ENCODE measurements at places on chromosomes 7 and 10.
A peak's percentile ranks its signal among the peaks of the same experiment; 100 is the strongest.

- no peak for DNase-seq
Observed at GRCh38 chr7:81040496-81040895, 121.6 kb upstream of the SEMA3C start.

DNA sequence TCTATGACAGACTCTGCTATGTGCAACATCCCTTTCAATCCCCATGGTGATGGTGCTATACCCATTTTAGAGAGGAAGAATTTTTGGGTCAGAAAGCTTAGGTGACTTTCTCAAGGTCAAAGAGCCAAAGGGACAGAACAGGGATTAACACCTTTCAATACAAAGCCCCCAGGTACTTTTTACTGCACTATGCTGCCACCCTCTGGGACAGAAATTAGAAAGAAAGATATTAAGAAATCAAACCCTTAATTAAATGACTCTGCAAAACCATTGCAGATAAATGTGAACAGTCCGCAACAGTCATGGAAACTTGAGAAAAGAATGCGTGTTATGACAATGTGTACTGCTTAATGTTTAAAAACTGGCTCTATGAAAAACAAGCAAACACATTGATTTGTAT lies 673.7 kb downstream of the MAGI2 start:
- no peak for DNase-seq

DNA sequence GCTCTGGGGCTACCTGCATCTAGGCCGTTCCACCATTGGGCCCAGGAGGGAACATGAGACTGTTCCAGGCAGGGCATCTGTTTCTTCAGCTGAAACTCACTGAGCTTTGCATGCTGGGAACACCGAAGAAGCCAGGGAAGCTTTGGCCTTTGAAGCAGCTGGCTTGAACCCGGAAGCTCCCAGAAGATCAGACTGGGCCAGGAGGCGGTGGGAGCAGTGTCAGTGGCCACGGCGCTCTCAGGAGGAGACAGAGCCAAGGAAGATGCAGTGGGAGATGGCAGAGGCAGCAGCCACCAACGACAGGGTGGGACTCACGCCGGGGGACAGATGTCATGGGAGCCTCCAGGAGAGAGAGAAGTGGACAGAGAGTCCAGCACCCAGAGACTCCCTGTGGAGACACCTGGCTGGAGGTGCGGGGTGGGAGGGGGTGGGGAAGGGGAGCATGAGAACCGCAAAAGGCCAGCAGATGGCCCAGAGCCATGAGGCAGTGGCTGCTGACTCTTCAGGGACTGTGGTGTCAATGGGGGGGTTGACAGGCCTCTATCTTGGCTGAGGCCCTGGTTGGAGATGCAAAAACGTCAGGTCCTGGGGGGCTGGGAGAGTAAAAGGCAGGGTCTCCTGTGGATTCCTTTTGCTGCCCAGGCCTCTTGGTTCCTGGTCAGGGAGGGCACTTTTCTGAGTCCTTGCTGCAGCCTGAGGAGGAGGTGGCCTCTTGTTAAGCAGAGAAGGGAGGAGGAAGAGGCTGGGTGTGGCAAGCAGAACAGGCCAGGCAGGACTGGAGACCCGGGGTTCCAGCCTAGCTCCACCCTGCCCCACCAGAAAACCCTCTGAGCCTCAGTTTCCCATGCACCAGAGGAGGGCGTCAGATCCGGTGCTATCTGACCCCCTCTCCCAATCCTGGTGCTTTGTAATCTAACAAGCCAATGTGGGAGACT lies 6.3 kb upstream of the AQP1 start:
- DNase-seq = no peak

DNA sequence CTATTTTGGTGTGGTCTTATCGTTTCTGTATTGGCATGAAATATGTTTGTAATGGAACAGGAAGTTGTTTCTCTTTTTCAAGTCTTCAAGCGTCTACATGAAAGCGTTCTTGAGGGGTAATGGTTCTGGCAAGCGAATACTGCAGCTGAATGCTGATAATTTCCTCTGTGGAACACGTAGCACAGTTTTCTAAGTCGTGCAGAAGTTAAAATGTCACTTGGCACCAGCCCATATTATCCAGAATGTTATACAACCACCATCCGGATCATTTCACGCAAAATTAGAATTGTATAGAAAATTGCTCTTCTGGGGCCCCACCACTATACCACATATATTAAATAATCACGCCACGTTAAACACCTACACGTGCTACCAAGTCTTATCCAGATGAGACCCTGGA lies 354.3 kb downstream of the CALN1 start:
- no peak for DNase-seq

- DNase-seq = peak; percentile 92
Observed at GRCh38 chr7:128409596-128410450, at the start of gene IMPDH1. IMPDH1 (minus strand) TSS chr7:128409982; CDS start chr7:128409901, 81 bp downstream.

- DNase-seq = no peak
Observed at GRCh38 chr7:150631084-150631826, 930 bp downstream of the GIMAP6 start.

GRCh38 chr7:104410742-104411141 lies 82.3 kb downstream of the LHFPL3 start:
- no peak for DNase-seq

DNA sequence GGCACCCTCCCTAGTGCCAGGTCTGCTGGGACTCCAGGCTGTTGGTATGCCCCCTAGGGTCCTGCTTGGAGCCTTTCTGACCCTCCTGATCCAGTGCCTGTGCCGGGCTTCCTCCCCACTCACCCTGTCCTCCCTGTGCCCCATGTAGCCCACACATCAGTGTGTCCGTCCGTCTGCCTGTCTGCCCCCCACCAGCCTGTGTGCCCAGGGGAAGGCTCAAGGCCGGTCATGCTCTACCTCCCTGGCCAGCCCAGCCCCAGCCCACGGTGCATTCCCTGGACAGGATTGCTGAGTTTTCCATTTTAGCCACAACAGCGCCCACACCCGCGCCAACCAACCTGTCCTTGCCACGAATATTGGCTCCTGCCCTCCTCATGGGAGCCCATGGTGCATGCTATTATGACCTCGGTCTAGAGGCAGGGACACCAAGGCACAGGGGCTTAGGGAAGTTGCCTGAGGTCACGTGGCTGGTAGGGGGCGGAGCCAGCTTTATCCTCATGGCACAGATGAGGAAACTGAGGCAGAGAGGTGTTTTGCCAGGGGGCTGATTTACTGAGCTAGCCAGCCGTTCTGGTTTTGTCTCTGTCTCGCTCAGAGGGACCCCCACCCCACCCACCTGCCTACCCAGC lies 136.0 kb downstream of the FAM53B start:
- DNase-seq = no peak

DNA sequence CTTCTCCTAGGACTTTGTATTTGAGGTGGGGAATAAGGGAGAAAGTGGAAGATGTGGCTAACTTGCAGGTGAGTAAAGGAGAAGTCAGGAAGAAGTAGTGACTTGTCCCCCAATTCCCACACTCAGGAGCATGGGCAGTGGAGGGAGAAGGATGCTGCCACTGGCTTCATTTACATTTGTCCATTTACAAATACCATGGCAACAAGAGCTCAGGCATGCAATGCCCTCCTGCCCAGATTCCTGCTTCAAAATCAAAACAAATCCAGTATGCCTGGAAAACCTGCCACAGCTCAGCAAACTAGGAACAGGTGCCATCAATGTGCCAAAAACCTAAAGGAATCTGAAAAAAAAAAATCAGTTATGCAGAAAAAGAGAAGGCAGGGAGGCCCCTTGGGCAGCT lies 139.9 kb downstream of the KCNMA1 start:
- DNase-seq = no peak

- DNase-seq = no peak
Observed at GRCh38 chr7:155847821-155848435, 35.7 kb upstream of the SHH start.

GRCh38 chr10:119724593-119725516 lies 995 bp upstream of the INPP5F start:
- DNase-seq = no peak

DNA sequence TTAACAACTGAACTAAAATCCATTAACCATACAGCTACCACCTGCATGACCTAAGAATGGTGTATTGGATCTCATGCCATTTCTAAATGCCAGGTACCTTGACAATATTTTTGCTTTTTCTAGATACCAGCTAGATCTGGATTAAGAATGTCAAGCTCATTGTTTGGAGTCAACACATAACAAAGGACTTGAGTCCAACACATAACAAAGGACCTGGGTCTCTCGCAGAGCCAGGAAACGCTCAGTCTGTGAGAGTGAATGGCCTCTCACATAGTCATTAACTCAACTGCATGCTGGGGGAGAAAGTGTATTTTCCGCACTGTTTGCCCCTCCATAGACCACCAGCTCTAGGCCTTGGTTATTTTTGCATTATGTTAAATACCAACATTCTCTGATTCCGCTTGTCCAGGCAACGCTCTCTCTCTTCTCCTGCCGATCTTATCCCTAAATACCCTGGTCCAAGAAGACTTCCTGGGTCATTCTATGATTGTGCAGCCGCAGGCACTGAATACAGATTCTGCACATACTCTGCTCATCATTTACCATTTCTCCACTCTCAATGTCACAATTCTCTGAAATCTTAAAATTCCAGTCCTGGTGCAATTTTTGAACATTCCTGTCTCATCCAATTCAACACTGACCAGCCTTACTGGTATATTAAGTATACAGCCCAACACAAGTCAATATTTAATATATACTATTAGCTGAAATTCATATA lies 31.2 kb downstream of the ITIH5 start:
- DNase-seq = no peak

DNA sequence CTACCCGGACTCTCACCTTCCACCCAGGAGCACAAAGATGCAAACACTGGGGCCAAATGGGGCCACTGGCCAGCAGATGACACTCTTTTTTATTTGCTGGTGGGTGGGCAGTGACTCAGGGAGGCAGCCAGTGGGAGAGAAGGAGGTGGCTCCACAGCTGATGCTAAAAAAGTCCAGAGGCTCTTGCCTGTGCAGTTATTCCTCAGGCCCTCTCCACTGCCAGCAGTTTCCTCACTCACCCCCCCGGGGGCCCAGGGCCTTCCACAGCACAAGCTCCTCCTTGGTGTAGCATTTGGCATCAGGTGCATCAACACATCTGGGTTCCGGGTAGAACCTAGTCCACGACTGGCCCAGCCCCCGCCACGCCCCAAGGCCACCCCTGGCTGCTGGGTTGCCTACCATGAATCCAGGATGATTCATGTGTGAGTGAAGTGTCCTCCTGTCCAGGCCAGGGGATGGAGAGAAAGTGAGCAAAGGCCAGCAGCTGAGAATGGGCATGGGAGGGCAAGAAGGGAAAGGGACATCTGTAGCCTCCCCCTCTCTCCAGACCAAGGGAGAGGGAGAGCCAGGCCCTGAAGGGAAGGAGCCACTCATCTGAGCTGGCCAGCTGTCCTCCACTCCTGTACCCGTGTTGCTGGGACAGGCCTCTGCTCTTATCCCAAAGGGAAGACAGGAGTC lies 1.7 kb upstream of the KCNH2 start:
- no peak for DNase-seq

DNA sequence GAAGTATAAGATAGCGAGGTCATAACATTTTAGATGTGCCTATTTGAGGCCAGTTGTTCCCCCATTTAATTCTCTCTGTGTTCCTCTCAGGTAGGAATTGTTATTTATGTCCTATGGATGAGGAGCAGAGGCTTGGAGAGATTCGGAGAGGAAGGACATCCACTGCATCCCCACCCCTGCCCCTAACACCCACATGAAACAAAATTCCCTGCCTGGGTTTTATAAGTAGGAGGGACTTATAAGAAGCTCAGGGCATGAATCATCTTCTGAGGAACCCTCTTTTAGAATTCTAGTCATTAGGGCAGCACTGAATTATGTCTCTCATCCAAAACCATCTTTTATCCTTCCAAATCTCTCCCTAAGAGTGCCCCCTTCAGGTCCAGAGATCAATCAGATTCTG lies 5.0 kb downstream of the CHAT start:
- DNase-seq = no peak

GRCh38 chr7:13989949-13990305 lies 461 bp upstream of the ETV1 start:
- DNase-seq = no peak

GRCh38 chr10:68156373-68157185 lies 47.3 kb downstream of the MYPN start:
- no peak for DNase-seq

- no peak for DNase-seq
Observed at GRCh38 chr10:110522365-110522988, 24.8 kb downstream of the DUSP5 start.

DNA sequence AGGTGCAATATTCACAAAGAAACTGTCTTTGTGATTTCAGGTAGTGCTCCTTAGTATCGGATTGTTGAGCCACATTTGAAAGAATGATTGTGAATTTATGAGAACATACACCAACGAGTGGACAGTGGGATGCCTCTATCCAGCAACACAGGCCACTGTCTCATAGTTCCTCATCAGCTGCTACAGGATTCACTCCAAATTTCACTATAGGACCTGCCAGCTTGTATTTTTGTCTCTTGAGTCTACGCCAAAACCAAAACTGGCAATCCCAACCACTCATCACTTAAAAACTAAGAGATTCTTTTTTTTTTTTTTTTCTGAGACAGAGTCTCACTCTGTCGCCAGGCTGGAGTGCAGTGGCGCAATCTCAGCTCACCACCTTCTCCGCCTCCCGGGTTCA lies 964.5 kb downstream of the CNTNAP2 start:
- DNase-seq = no peak

DNA sequence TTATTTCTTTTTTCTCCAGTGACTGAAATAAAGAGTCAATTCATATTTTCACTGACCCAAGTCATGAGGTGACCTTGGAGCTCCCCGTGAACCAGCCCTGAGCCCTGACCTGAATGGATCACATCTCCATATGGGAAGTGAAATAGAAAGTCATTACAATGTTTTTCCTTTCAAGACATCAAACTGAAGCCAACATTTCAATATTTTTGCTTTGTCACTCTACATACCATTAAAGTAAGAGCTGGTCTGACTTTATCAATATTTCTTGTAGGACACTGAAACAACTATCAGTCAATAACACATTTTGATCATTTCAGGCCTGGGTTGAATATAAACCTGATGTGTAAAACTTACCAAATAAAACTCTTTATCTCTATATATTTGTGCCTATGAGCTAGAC lies 249.8 kb upstream of the PHF14 start:
- no peak for DNase-seq

- no peak for DNase-seq
Observed at GRCh38 chr7:118525020-118525419, 300.5 kb downstream of the ANKRD7 start.

GRCh38 chr7:123351516-123352505 lies 152.0 kb upstream of the SLC13A1 start:
- no peak for DNase-seq

- DNase-seq = no peak
Observed at GRCh38 chr10:70193391-70193844, 23.1 kb upstream of the SAR1A start.

DNA sequence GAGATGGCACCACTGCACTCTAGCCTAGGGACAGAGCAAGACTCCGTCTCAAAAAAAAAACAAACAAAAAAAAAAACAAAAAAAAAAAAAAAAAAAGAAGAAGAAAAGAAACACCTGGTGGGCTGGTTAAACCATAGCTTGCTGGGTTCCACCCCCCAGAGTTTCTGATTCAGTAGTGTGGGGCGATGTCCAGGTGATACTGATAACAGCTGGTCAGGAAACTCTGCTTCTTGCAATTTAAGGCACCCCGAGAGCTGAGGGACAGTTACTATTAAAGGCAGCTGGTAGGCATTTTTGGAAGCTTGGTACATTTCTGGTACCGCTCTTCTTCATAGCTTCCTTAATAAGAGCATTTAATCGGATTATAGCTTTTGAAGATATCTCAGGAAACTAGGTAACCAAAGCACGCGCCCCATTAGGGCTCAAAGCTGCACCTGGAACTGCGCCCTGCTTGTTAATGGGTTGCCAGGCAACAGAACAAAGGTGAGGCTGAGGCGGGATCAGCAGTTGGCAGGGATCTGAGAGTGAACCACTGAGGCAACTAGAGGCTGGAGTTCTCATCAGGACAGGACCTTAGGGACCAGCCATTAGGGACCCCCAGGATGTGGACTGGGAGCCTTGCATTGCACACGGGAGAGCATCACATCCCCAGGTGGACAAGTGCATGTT lies 6.5 kb upstream of the SDK1 start:
- no peak for DNase-seq

Data from GM12891 (cell line).